Mesothelial cell of epicardium (in vitro differentiated cells): ENCODE measurements at places on chromosomes 16 and 17. TPM values are rescaled to one million over a fixed set of nuclear protein-coding genes. Genes with fewer than 3 reads are reported as not detected.

GRCh38 chr16:26457095-26457494 is 609.6 kb upstream of the C16orf82 start:
- no peak overlapping the region for H3K4me3 ChIP-seq
- peaks cover 4% of the 10 kb centered on the region for H3K4me1 ChIP-seq
- H3K36me3 ChIP-seq: no peaks in the 10 kb centered on the region
- H3K27me3 ChIP-seq: no peaks in the 10 kb centered on the region
- DNase-seq: no peak

- H3K4me1 ChIP-seq: no peaks in the 10 kb centered on the region
- no peak overlapping the region for H3K4me3 ChIP-seq
- peaks cover 4% of the 10 kb centered on the region for H3K36me3 ChIP-seq
- H3K27ac ChIP-seq: no peak overlapping the region
These were observed 135.9 kb downstream of the HS3ST4 start for GRCh38 chr16:25827709-25828108.

DNA sequence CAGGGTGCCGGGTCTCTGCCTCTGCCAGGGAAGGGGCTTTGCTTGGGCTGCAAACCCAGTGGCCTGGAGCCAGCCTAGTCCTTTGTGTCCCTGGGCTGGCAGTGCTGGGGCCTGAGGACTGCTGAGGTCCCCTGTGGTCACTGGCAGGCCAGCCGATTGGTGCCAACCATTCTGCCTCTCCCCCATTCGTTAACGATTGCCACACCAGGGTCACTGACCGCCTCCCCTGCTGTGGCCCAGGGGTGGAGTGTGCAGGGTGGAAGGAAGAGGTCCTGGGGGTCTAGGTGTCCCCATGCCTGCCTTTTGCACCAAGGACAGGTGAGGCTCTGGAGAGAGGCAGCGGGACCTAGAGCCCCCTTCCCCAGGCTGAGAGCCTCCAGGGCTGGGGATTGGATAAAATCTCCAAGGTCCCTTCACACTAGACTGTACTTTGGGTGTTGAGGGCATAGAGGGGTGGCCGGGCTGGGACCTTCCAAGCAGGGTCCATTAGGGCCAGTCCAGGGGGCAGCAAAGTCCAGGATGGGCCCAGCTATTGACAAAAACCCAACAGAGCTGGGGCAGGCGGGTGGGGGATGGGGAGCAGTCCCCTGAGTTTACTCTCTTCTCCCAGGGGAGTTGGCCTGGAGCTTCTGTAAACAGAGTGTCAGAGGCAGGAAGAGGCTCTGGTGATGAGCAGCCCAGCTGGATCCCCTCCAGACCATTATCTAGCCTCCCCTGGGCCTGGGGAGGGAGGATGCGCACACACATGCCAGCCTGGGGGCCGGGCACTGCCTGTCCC is 1.1 kb downstream of the VASN start:
- H3K4me1 ChIP-seq: peaks cover 44% of the 10 kb centered on the region
- H3K36me3 ChIP-seq: no peaks in the 10 kb centered on the region
- no peaks in the 10 kb centered on the region for H3K27me3 ChIP-seq
- peak overlapping the region; percentile 92 for H3K27ac ChIP-seq
- no peak for DNase-seq
- H3K4me3 ChIP-seq: peak overlapping the region; percentile 89

Gene SLFN12L
- 0.09 to 0.18 TPM (median 0.09 TPM) in 3 replicates for total RNA-seq

DNA sequence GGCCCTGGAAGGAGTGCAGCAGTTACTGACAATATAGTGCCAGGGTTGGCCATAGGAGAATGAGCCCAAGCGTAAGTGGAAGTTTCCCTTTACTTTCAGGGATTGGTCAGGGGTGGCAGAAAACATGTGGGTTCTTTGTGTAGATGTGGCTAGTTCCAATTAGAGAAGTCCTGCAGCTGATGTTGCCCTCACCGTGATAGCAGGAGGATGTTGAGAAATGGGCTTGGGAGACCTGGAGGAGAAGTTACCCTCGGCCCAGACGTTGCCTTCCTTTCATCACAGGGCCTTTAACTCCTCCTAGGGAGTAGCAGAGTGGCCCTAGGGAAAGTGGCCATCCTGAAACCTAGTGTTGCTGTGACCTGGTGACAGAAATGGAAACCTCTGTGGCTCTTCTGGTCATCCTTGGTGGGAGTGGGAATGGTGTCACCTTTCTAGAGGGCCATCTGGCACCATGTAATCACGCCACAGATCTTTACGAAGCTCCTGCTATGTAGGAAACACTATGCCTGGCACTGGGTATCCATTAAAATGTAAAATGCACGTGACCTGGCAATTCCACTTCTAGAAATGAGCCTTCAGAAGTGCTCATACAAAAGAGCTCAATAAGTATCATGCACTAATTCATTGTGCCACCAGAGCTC is 6.7 kb downstream of the TMEM92 start:
- H3K4me3 ChIP-seq: no peak overlapping the region
- no peak overlapping the region for H3K27ac ChIP-seq
- H3K36me3 ChIP-seq: no peaks in the 10 kb centered on the region
- no peaks in the 10 kb centered on the region for H3K27me3 ChIP-seq
- peaks cover 16% of the 10 kb centered on the region for H3K4me1 ChIP-seq

Gene CHRNE
- 1.5 to 1.9 TPM (median 1.7 TPM) in 3 replicates for total RNA-seq

- peak overlapping the region; percentile 63 for H3K4me3 ChIP-seq
- peaks cover 9% of the 10 kb centered on the region for H3K4me1 ChIP-seq
- peak overlapping the region; percentile 98 for H3K27ac ChIP-seq
These were observed 25.3 kb downstream of the G6PC3 start for GRCh38 chr17:44095647-44096496.

DNA sequence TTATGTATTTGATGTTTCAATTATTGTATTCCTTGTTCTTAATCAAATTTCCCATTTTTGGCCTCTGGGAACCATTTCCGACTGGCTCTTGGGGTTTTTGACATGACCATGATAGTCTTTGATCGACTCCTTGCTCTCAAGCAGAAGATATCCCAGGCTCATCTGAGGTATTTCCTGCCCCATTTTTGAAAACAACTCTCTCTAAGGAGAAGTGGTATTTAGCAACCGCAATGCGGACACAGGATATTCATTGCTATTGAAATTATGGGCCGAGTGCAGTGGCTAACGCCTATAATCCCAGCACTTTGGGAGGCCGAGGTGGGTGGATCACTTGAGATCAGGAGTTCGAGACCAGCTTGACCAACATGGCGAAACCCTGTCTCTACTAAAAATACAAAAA is 5.5 kb downstream of the TANGO6 start:
- H3K27ac ChIP-seq: no peak overlapping the region
- no peaks in the 10 kb centered on the region for H3K27me3 ChIP-seq
- no peak for DNase-seq
- H3K4me1 ChIP-seq: peaks cover 8% of the 10 kb centered on the region
- no peaks in the 10 kb centered on the region for H3K36me3 ChIP-seq
